ENCODE measurements at places on chromosomes 2 and 18.

- no peak for DNase-seq
Measured at GRCh38 chr18:43682196-43682595, 404.9 kb upstream of the SYT4 start.

GRCh38 chr2:236001166-236001828, 166.9 kb downstream of the GBX2 start:
- DNase-seq, result no peak

- no peak for DNase-seq
Measured at GRCh38 chr2:44560352-44560751, 198.6 kb downstream of the CAMKMT start.

DNA sequence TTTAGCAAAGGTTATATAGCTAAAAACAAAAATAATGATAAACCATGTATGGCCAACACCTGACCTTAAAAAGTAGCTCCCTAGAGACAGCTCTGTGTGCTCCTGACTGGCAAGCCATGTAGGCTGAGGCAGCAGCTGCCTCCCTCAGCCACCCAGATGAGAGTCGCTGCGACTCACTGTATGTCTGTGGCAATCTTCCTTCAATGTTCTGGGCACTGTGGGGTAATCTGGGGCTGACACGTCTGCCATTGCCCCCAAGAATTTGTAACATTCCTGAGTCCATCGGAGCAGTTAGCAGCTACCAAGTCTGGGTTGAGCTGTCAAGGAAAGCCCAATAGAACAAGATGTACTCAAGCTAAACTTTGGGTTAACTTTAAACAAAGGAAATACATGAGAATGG, 106.4 kb upstream of the DAPL1 start:
- no peak for DNase-seq

- DNase-seq, result no peak
Measured at GRCh38 chr2:45812011-45812500, 160.6 kb downstream of the PRKCE start.

- DNase-seq, result peak; percentile 67
Measured at GRCh38 chr2:10721396-10722251, at the start of gene ATP6V1C2. ATP6V1C2 (plus strand) TSS chr2:10721630; CDS start chr2:10722850, 1,220 bp downstream.

Measured in H9 (cell line).